ENCODE measurements at places on chromosomes 7 and 10.

DNA sequence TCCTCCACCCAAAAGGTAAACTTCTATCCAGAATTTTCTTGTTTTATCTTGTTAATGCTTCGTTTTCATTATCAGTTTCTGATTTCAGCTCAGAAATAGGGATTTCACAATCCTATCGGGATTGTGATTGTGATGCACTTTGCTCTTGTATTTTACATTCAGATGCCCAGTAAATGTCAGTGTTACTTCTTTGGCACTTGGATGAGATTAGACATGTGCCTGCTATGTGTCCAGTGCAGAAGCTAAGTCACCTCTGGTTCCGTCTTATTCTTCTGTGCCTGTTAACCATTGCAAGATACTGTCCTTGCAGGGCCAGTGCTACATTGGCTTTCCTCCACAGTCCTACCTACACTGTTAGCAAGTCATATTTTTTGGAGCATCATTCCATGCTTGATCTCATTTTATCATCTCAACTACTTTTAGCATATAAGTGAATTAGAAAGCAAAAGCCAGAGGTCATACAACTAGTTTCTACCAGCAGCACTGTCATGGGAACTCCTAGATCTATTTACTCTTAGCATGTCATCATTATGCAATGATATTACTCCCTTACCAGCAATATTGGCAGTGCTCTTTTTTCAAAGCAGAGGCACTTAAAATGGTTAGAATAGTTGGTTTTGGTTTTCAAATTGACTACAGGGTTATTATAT is 26.7 kb downstream of the ZNF277 start:
- no peak for DNase-seq

- no peak for DNase-seq
Observed at GRCh38 chr7:124089621-124090020, 56.8 kb upstream of the TMEM229A start.

DNA sequence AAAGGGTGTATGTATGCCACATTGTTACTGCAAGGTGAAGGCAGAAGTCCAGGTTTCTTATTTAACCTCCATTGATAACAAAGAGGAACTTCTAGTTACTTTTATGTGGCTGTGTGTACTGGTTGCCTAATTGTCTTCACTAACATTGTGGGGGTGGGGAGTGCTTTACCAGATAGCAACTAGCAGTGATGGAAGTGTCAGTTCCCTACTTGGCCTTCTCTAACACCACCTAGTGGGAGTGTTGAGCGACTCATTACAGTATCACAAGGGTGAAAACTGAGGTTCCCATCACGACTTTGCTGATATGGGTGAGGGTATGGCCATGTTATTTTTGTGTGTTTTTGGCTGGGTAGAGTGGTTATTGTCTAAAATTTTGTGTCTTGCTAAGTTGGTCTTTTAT is 274.4 kb downstream of the THSD7A start:
- no peak for DNase-seq

DNA sequence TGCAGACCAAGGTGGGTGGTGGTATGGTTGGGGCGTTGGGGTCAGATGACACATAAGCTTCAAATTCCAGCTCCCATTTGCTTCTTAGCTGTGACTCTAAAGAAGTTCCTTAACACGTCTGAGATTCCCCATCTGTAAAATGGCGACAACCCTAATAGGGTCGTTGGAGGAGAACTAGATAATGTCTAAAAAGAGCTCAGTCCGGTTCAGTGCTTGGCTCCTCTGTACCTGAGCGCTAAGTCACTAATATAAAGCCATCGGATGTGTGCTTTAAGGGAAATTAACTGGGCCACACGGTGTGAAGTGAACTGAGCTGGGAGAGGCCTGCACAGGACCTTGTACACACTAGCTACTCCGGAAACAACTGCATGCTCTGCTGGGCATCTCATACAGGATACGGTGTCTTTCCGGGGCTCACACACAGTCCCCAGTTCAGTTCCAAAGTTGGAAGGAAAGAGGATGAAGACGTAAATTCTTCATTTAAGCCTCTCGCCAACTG is 476 bp upstream of the ZFYVE27 start:
- DNase-seq, result no peak

- DNase-seq, result no peak
Observed at GRCh38 chr10:69867699-69868558, 66.2 kb downstream of the COL13A1 start.
